GM13977 (cell line): ENCODE measurements at places on chromosomes 4 and X.

GRCh38 chrX:16695079-16695676 lies 17.3 kb downstream of the CTPS2 start:
- DNase-seq = peak; percentile 55

GRCh38 chr4:25112366-25112994 lies 47.8 kb downstream of the SEPSECS start:
- no peak for DNase-seq

- no peak for DNase-seq
These were observed 13.6 kb downstream of the AMTN start for GRCh38 chr4:70531981-70532380.

- no peak for DNase-seq
These were observed 23.8 kb downstream of the NOX1 start for GRCh38 chrX:100850317-100850716.
